Activated CD4-positive, alpha-beta T cell treated with anti-CD3 and anti-CD28 coated beads, Interleukin-2, amount 10 ng/mL, durations not matched to agents 24 days and 14 days (primary cell): ENCODE measurements at places on chromosomes 2 and 18. TPM values are rescaled to one million over a fixed set of nuclear protein-coding genes. Genes with fewer than 3 reads are reported as not detected.

REG3A gene
- total RNA-seq = not detected in 2 replicates

ANKRD30B gene
- total RNA-seq = not detected in 2 replicates

ATG4B gene
- 109 and 115 TPM in 2 replicates for total RNA-seq

CYB5A gene
- total RNA-seq = 34.8 and 40.7 TPM in 2 replicates

RUFY4 gene
- 0.52 and 1.8 TPM in 2 replicates for total RNA-seq

KIAA2012 gene
- total RNA-seq = not detected in 2 replicates

MATN3 gene
- not detected in 2 replicates for total RNA-seq
